ENCODE measurements at places on chromosomes 16 and 17. TPM values are rescaled to one million over a fixed set of nuclear protein-coding genes. Genes with fewer than 3 reads are reported as not detected.
A peak's percentile ranks its signal among the peaks of the same experiment; 100 is the strongest.

Gene GRAPL
- not detected for total RNA-seq

Gene TP53TG3C
- total RNA-seq: not detected

Gene CDH16
- not detected for total RNA-seq

Gene KRTAP2-2
- total RNA-seq: not detected

Gene CCL14
- not detected for total RNA-seq

Gene CNGB1
- not detected for total RNA-seq

Gene RNF157
- total RNA-seq: 1.3 TPM

Gene NLRC3
- not detected for total RNA-seq

Gene CCDC154
- 0.61 TPM for total RNA-seq

Gene MFAP4
- total RNA-seq: not detected

Gene XYLT2
- total RNA-seq: 19.6 TPM

DNA sequence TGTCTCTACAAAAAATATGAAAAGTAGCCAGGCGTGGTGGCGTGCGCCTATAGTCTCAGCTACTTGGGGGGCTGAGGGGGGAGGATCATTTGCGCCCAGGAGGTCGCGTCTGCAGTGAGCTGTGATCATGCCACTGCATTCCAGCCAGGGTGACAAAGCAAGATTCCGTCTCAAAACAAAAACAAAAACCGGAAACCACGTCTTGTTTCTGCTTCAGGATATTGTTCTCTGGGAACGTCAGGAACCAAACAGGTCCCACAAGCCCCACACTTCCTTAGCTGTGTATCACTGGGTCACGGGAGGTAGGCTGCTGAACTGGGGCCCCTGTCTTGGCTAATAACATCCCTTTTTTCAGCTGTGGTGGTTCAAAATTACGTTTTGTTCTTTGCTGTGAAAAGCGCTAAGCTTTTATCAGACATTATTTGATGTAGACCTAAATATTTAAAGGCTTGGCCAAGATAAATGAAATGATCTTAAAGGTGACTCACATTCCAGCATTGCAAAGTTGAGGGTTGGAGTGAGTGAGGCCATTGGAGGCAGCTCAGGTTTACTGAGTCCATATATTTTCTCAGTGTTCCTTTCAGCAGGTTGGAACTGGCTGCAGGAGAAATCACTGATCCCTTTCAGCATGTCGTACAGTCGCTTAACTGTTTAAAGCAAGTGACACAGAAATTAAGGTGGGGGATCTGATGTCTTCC is 16.4 kb upstream of the SEC14L1 start:
- DNase-seq: no peak

DNA sequence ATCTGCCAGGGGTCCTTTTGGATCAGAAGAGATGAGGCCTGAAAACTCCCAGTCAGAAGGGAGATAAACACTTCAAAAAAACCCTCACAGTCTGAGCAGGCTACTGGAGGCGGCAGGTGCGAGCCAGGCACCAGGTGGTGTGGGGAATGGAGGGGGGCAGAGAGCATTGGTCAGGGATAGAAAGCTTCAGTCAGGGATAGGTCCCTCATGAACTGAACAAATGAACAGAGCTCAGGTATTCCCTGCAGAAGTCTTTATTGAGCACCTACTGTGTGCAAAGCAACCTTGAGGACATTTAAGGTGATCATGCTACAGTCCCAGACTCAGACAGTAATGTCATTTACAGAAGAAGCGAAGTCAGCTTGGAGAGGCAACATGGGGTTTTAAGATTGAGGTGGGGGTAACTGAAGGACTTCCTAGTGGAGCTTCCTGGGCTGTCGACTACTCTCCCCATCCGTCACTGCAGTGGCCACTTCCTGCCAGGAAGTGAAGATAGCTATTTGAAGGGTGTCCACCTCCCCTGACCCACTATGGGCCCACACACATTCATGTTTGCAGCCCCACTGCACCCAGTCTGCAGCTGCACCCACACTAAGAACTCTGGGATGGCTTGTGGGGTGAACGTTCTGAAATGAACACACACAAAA is 3.2 kb downstream of the KIFC3 start:
- DNase-seq: no peak

DNA sequence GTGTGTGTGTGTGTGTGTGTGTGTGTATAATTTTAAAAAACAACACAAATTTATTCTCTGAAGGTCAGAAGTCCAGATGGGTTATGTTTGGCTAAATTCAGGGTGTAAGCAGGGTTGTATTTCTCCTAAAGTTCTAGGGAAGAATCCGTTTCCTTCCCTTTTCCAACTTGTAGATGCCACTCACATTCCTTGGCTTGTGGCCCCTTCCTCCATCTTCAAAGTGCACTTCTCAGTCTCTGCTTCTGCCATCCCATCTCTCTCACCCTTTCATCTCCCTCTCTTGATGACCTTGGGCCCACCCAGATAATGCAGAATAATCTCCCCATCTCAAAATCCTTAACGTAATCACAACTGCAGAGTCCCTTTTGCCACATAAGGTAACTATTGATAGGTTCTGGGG is 7.8 kb upstream of the TFAP4 start:
- DNase-seq: no peak

DNA sequence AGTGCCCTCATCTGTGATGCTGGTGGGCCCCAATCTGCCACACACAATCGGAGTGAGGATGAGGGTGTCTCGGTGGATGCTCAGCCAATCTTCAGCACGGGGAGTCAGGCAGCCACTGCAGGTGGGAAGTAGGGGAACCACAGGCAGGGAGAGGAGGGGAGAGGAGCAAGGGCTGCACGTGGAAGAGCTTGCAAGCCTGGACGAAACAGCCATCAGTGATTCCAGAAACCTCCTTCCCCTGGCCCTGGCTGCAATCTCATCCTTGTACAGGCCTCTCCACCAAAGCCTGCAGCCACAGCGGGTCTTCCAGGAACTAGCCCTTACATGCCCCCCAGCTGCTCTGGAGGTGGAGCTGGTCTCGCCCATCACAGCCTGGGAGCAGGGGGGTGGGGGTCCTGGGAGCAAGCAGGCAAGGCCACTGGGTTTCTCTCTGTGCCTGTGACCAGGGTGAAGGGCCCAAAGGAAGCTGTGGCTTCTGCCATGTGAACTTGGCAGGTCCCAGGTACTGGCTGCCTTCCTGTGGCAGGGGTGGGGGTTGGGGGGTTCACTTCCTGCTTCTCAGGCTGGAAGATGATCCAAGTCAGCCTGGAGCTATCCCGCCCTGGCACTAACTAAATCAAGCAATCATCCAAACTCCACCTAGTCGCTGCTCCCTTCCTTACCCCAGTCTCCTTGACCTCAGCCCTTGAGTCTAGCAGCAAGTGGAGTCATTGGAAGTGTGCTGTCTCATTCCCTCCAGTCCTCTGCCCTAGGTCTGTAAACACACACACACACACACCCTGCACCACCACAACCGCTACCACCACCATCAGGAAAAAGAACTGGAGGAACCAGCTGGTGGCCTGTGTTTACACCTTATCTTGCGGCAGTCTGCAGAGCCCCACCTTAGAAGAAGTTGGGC is 29.4 kb upstream of the MLKL start:
- no peak for DNase-seq

DNA sequence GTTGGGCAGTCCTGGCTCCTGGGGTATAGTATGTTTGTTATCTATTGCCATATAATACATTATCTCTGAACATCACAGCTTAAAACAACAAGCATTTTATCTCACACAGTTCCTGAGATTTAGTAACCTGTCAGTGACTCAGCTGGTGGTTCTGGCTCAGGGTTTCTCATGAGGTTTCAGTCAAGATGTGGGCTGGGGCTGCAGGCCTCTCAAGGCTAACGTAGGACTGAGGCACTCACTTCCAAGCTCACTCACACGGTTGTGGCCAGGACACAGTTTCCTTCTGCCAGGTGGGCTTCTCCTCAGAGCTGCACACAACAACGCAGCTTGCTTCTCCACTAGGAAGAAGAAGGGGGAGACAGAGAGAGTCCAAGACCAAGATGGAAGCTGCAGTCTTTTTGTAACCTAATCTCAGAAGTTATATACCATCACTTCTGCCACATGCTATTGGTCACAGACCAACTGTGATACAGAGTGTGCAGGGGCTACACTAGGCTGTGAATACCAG is 10.3 kb upstream of the MED13 start:
- DNase-seq: no peak

- no peak for DNase-seq
Measured at GRCh38 chr17:39231591-39232551, 6.1 kb upstream of the STAC2 start.

DNA sequence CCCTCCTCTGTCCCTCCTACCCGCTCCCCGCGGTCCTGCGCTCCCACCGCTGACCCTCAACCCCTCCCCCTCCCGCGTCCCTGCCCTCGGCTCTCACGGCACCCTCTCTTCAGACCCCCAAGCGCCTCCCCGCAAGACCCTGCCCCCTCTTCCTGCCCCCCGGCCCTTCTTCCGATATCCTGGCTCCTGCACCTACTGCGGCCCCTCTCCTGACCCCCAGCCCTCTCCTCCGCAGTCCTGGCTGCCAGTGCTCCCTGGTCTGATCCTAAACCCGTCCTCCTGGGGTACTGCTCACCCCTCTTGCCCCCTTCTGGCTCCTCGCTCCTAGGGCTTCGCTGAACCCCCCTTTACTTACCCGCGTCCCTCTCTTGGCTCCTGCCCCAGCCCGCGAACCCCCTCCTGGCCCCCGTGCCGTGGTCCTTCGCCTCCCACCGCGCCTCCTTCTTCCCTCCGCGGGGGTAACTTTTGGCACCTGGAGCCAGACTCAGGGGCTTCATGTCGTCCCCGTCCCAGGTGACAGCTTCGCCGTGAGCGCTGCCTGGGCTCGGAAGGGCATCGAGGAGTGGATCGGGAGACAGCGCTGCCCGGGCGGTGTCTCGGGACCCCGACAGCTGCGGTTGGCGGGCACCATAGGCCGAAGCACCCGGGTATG is 839 bp downstream of the NKD1 start:
- no peak for DNase-seq

DNA sequence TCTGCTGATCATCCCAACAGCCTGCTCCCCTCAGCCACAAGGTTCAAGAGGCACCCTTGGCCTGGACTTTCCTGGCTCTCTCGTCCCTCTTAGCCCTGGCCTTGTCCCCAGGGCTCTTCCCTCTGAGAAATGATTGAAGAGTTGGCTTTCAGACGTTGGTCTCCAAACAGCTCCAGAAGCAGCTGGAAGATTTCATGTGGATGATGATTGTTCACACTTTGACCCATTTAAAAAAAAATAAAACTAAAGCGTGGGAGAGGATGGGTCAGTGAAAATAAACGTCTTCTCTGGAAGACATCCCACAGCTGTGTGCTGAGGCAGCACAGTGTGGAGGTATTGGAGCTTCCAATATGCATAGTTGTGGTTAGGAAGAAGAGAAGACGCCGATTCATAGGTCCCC is 54.7 kb upstream of the CDH11 start:
- no peak for DNase-seq

DNA sequence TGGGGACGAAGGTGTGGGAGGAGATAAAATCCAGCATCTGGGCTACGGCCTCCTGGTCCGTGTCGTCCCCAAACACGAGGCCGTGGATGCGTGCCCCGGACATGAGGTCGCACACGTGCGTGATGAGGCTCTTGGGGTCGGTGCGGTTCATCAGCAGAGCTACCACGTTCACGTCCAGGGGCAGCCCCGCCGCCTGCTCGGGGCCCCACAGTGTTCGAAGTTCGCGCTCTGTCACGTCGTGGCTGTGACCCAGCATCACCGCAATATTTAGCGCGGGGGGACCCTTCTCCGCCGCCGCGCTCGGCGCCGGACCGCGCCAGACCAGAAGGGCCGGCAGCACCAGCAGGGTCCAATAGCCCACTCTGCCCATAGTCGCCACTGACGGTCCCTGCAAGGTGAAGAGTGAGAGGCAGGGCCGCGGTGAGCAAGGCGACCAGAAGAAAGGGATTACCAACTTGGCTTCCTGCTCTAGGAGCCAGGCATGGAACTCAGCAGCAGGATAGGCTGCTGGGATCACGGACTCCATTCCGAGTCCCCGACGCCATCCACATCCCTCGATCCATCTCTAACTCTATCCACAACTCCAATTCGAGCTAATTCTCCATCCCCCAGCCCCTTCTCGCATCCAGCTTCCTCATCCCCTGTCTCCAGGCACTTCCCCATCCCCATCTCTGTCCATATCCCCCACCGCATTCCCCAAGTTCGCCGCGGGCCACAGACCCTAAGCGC is 2.0 kb downstream of the GRIN2A start:
- no peak for DNase-seq

- peak; percentile 11 for DNase-seq
Measured at GRCh38 chr17:8016632-8017424, 14.4 kb downstream of the GUCY2D start.

GRCh38 chr17:47806026-47806912 is 15.3 kb downstream of the OSBPL7 start:
- no peak for DNase-seq

- DNase-seq: no peak
Measured at GRCh38 chr16:31477220-31478216, 5.4 kb upstream of the SLC5A2 start.

DNA sequence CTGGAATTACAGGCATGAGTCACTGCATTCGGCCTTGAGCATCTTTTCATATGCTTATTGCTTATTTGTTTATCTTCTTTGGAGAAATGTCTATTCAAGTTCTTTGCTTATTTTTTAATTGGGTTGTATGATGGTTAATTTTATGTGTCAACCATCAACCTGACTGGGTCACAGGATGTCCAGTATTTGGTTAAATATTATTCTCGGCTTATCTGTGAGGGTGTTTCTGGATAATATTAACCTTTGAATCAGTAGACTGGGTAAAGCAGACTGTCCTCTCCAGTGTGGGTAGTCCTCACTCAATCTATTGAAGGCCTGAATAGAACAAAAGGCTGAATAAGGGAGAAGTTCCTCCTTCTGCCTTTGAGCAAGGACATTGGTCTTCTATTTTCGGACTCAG is 142.0 kb downstream of the SSH2 start:
- no peak for DNase-seq

DNA sequence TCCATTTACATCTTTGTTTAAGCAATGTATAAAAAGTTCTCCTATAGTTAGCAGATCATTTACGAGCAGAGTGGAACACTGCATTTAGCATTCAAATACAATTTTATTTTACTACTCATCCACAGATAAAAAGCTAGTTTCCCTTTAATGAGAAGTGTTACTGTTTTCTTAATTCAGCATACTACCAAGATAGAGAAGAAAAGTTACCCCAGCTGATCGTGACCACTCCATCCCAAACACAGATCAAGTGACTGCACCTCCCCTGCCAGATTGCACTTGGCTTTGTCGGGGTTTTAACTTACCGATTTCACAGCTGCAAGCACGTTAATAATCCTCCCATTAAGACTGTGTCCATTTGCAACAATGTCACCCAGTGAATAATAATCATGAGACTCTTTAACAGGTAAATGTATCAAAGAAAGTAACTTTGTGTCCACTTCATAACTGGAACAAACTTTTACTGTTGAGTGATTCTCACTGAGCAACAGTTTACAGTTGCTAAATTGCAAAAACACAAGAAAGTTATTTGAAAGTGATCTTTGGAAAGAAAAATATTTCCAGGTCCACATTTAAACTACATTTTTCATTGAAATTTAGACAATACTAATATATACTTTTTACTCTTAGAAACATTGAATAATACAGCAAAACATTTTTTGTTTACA is 14.4 kb downstream of the MEIOB start:
- no peak for DNase-seq

- peak; percentile 48 for DNase-seq
Measured at GRCh38 chr16:10514369-10515055, 65.9 kb downstream of the EMP2 start.
